ENCODE measurements at places on chromosomes 7 and 10.

- DNase-seq: no peak
Measured at GRCh38 chr7:2490181-2490651, 14.0 kb upstream of the GRIFIN start.

DNA sequence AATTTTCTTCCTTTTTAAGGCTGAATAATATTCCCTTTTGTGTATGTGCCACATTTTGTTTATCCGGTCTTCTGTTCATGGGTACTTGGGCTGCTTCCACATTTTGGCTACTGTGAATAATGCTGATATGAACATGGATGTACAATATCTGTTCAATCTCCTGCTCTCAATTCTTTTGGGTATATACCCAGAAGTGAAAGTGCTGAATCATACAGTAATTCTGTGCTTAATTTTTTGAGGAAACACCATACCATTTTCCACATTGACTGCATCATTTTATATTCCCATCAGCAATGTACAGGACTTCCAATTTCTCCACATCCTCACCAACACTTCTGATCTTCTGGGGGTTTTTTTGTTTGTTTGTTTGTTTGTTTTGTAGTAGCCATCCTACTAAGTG lies 135.0 kb upstream of the INHBA start:
- DNase-seq: no peak

- DNase-seq: no peak
Measured at GRCh38 chr7:22025075-22025474, 79.4 kb upstream of the CDCA7L start.

- no peak for DNase-seq
Measured at GRCh38 chr10:31063841-31064240, 32.2 kb upstream of the ZNF438 start.

DNA sequence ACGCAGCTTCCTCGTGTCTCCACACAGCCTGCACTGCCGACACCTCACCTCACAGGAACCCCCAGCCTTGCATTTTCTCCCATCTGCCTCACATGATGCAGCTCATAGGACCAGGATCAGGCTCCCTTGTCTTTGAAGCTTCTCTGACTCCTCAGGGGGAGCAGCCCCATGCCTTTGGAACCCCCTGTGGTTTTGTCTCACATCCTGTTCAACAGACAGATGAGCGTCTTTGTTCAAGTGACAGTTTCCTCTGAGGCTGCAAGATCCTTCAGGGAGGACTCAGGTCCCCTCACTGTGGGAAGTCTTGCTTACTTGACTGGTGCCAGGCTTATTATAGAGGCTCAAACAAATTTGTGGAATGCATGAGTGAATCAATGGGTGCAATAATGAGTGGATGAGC lies 667.1 kb downstream of the INHBA start:
- DNase-seq: no peak

DNA sequence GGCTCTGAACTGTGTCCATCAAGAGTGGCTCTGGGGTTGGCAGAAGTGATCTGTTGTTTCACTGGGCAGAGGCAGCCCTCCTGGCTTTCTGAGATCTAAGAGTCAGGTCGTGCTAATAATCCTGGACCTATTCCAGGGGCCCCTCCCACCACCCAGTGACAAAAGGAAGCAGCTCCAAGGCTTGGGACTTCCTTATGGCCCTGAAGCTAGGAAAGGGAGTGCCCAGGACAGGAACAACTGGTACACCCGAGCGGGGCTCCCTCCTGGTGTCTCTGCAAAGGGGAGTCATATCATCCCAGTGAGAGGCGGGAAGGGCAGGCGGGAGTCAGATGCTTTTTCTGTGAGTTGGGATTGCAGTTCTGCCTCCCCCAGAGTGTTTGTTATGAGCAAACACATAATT lies 32.3 kb downstream of the RPS24 start:
- no peak for DNase-seq

DNA sequence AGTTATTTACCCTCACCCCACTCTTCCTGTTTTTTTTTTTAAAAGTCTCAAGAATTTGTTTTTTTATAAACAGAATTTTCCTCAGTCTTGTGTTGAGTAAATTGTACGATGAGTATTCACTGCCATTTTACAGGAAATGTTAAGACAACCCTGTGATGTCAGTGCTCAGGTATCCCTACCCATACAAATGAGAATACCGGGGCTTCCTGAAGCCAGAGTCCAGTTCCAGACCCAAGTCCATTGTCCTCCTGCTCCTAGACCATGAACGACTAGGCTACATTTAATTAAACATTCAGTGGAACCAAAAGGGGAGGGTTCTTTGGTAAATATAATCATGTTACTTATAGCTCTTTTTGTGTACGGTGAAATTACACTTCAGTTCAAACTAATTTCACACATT lies 79.2 kb downstream of the GNAI1 start:
- no peak for DNase-seq

DNA sequence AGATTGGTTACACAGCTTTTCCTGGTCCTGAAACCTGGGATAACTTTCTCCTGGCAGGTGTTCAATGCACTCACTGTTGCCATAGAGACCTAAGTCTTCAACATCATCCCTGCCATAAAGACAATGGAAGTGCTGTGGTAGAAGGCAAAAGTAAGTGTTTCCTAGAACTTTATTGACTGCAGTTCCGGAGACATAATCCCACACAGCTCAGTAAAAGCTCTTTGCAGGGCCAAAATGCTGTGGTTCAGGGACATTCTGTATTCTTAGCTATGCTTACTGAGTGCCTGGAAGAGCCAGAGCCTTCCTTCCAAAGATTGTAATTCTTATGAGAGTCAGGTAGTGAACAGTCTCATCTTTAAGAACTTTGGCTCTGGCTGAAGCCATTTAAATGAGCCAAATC lies 5.3 kb downstream of the WIPF3 start:
- DNase-seq: no peak

DNA sequence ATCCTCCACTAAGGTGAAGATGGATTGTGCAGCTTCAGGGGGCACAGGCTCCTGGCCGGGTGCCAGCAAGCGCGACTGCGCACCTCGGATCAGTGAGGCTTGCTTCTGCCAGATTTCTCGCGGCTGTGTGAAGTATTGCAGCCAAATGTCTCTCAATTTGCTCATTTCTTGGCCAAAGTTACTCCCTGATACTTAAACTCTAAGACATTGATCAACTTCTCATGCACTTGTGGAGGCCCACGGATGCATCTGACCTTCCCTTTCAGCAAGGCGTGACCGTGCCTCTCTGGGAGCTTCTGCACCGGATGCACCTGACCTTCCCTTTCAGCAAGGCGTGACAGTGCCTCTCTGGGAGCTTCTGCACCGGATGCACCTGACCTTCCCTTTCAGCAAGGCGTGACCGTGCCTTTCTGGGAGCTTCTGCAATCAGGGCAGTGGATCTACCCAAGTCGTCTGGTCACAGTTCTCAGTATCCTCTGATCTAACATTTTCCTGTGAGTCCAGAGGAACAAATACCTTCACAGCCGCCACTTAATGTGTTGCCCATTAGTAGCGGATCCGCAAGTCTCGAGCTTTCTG lies 248.3 kb downstream of the ADARB2 start:
- no peak for DNase-seq

DNA sequence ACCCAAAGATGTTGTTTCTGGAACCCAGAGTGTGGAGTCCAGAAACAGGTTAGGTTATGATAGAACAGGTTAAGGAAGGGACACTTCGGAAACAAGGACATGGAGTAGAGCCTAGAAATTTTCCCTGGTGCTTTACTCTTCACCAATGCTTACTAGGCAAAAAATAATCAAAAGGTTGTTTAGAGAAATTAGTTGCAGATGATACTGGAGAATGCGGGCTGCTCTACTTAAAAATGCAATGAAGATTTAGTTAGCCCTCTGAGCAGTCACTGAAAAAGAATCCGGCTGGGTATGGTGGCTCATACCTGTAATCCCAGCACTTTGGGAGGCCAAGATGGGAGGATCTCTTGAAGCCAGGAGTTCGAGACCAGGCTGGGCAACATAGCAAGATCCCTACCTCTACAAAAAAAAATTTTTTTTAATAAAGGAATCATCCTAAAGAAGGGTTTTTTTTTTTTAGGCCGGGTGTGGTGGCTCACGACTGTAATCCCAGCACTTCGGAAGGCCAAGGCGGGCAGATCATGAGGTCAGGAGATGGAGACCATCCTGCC lies 3.3 kb upstream of the UBE2H start:
- no peak for DNase-seq

GRCh38 chr10:62264126-62264525 lies 4.5 kb downstream of the RTKN2 start:
- DNase-seq: no peak

- no peak for DNase-seq
Measured at GRCh38 chr10:118307859-118308258, 34.3 kb downstream of the FAM204A start.

GRCh38 chr10:126012485-126012884 lies 116.1 kb downstream of the FANK1 start:
- no peak for DNase-seq

DNA sequence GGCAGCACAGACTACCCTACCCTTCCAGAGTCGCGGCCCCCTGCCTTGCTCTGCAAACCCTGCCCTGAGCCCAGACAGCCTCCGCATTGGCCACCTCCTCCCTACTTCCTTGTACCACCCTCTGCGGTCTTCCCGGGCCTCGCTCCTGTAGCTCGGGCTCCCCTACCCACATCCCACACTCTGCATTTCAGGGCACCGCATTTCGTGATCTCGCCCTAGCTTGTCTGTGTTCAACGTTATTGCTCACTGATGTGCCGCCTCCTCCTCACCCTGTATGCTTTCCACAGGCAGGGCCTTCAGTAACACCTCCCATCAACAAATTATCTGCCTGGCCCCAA lies 6.6 kb downstream of the PDIA4 start:
- no peak for DNase-seq

DNA sequence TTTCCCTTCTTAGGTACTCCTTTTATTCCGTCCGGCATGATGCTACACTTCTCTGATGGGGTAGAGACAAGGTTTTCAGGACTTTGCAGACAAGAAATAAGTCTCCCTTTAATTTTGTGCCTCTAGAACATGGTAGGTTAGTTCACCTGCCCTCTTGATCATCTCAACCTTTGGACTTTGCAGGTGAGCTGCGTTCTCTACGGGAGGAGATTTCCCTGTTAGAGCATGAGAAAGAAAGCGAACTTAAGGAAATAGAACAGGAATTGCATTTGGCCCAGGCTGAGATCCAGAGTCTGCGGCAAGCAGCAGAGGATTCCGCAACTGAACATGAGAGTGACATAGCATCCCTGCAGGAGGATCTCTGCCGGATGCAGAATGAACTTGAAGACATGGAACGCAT lies 9.2 kb downstream of the CCDC136 start:
- DNase-seq: no peak

DNA sequence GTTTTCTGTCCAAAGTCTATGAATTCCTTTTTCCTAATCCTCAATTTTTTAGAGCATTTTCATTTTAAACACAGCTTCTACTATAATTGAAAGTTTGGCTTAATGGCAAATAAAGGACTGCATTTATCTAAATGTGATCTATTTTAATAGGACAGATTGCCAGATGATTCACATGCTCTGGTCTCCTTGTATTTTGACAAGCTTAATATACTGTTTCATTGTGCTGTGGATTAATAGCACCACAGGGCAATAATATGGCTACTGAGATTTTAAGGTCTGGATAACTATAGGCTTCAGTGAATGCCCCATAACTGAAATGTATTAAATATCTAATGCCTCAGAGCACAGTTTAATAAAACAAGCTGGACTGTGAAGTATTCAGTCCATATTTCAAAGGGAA lies 1362.8 kb downstream of the XPNPEP1 start:
- no peak for DNase-seq

DNA sequence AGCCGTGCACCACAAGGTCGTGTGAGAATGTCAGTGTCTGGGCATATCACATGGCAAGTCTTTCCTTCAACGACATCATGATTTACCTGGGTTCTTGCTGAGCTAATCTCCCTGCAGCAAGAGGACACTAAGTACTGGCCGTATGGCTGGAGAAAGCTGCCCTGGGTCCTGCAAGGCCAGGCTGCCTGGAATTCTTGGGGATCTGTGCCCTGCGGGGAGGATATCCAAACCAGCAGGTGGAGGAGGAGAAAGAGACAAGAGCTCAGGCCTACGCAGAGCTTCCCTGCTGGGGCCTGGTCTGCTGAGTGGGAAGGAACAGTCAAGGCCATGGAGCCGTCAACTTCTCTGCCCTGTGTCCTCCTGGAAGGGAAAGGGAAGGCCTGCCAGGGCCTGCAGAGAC lies 552.6 kb downstream of the LRMDA start:
- DNase-seq: no peak

GRCh38 chr7:21980926-21981500 lies 35.3 kb upstream of the CDCA7L start:
- DNase-seq: no peak

DNA sequence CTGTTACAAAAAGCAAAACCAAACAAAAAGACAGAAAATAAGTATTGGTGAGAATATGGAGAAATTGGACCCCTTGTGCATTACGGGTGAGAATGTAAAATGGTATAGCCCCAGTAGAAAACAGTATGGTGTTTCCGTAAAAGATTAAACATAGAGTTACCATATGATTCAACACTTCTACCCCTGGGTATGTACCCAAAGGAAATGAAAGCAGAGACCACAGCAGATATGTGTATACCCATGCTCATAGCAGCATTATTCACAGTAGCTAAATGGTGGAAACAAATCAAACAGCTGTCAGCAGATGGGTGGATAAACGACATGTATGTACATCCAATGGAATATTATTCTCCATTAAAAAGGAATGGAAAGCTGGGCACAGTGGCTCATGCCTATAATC lies 42.4 kb downstream of the STARD3NL start:
- DNase-seq: no peak

DNA sequence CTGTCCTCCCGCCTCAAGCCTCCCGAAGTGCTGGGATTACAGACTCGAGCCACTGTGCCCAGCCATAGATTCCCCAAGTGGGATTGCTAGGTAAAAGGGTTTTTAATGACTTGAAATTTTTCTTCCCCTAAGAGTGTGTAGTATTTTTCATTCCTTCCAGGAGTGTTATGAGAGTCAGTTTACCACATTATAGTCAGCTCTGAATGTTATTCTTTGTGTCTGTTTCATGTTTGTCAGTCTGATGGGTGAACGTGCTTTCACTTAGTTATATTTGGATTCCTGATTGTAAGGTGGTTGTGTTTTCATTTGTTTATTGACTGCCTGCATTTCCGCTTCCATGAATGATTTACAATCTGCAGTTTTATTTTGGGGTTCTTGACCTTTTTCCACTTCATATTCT lies 6.3 kb downstream of the ZNF212 start:
- DNase-seq: no peak

DNA sequence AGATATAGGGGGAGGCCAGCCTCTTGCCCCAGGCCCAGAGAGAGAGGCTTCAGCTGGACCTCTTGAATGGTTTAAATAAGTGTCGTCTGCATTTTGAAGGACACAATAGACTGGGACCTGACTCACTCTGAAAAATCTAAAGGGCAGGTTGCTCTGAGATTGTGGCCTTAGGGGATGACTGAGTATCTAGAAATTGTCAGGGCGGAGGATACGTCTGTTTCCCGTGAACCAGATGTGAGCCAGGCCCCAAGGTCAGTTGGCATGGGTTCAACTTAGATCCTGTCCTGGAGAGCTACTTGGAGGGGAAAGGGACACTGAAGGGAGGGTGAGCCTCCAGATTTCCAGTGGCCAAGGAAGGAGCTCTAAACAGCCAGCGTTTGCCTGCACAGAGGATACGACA lies 110.2 kb downstream of the CHN2 start:
- DNase-seq: no peak
